ENCODE measurements at places on chromosomes 16 and 17.

GRCh38 chr16:88295671-88296436 is 86.9 kb upstream of the ZNF469 start:
- no peak for DNase-seq

DNA sequence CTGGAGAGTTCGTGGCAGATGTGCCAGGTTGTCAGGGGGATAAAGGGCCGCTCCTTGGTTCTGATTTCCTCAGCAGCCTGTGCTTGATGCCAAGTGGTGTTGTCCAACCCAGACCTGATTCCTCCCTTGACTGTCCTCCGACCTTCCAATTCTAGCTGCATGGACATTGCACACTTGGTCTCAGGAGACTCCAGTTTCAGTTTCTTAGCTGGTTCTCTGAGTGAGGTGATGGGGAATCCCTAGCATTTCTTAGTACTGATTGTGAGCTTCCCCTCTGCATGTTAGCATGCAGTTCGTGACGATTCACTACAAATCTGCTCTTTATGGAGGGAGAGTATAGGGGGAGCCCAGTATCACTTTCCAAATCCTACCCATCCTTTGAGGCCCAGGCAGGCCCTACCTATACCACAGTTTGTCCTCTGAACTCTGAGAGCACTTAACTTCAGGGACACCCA is 12.4 kb upstream of the CCR7 start:
- DNase-seq, result no peak

DNA sequence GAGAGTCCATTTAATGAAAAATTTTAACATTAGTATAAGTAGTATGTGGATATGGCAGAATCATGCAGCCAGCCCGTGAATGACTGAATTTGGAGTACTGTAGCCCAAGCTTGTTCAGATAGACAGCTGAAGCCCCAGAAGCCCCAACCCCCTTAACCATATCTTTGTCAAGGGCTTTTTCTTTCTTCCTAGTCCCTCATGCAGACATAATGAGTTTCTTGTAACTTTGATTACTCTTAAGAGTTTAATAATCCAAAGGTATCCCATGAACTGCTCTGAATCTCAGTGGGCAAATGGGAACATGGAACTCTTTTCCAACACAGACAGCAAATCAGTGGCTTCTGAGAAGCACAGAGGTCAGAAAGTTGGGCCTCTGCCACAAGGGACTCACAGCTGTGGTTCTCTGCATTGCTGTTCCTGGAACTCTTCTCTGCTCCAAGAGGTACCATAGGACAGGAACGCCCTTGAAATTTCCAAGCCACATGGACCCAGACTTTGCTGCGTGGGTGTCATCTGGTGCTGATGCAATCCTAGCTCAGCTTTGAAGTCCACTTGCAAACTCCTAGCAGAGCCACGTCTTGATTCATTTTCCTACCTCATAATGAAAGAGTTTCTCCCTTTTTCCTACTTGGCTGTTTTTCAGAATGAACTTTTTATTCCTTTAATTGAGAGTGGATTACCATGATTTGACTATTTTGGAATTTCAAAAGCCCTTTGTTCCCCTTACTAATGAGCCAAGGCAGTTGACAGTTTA is 18.1 kb downstream of the LYRM1 start:
- peak; percentile 49 for DNase-seq

- peak; percentile 33 for DNase-seq
Observed at GRCh38 chr16:69443927-69444631, 19.7 kb downstream of the CYB5B start.

Data from MV-4-11 (cell line).